ENCODE measurements at places on chromosomes 13 and 19.

GRCh38 chr19:33689868-33690267 is 68.1 kb downstream of the CHST8 start:
- DNase-seq: no peak

GRCh38 chr13:76213423-76213904 is 577.3 kb downstream of the LMO7 start:
- DNase-seq: no peak

- DNase-seq: no peak
Observed at GRCh38 chr13:20206065-20206697, 13.4 kb upstream of the GJB2 start.

- peak; percentile 92 for DNase-seq
Observed at GRCh38 chr13:47480121-47480520, 521.0 kb downstream of the SUCLA2 start.

GRCh38 chr13:23488442-23488841 is 54.9 kb upstream of the SACS start:
- DNase-seq: no peak

DNA sequence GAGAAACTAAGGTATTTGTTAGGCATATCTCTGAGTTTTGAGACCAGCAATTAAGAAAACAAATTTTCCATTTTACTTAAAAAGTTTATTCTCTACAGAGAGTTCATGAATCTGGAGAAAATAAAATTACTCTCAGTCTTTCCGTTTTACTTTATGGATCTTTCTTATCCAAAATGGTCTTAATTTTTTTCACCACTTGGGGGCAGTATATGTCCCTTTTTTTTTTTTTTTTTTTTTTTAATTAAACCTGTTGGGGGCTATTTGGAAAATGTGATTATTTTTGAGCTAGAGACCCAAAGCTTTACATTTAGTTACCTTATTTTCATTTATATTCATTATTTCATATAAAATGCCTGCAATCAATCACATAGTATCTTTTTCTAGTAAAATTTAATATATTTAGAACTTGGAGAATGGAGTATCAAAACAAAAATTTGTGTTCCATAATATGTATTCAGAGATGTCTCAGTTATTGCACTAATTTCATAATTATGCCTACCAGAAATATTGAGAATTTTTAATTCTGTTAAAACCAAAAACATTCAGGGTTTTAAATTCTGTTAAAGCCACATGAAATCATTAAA is 27.1 kb downstream of the PIBF1 start:
- no peak for DNase-seq

DNA sequence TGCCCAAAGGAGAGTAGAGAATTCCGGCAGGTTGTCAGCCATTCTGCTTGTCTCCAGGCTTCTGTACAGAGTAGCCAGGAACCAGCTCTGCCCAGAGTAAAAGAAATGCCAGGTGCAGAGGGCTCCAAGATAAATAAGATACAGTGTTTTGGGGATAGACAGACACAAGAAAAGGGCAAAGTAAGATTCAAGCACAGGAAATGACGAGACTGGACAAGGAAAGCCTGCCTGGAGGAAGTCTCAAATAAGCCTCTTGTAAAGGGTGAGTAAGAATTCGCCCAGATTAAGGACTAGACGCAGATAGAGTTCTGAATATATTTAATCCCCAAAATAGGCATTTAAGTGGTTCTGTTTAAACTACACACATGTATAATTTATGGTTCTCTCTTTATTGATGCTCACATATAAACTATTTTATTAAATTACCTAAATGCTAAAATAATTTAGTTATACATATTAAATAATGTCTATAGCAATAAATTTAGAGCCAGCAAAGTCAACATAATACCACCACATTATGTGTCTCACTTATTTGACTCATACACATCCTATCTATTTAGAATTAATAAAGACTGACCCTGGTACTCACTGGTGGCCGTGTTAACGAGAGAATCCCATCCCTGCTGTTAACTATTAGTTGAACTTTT is 98.4 kb upstream of the RAP2A start:
- DNase-seq: no peak

DNA sequence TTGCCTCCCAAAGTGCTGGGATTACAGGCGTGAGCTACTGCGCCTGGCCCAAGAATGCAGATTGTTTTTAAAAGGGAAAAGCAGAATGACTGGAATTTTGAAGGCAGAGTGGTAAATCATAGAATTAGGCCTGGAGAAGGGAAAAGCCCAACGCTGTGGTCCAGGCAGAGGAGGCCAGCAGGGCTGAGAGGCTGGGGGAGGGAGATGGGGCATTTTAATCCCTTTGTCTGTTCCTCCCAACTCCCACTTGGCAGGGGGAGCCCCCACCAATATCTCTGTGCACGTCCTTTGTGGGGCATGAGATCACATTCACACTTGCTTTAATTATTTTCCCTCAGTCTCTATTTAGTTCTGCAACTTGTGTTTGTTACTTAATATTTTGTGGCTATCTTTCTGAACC is 54.4 kb upstream of the RANBP3 start:
- DNase-seq: no peak

GRCh38 chr19:29936409-29936808 is 5.6 kb upstream of the URI1 start:
- DNase-seq: no peak

GRCh38 chr13:107119989-107120881 is 552.3 kb upstream of the ARGLU1 start:
- no peak for DNase-seq

DNA sequence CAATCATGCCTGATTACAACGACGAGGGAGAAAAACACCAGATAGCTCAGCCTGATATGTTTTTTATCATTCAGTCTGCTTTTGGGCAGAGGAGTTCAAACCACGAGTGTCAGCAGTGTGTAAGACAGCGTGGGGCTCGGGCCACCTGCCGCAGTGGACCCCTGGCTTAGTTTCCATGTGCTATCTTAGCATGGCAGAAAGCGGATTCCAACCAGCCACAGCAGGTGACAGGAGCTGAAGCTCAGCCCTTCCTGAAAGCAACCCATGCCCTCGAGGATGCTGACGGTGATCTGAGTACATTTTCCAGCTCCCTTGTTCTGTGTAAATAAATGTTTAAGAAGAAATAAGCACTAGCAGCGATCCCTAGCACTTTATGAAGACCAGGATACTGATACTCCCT is 32.2 kb upstream of the MBNL2 start:
- DNase-seq: no peak

GRCh38 chr19:51047031-51047335 is 12.2 kb upstream of the KLK12 start:
- no peak for DNase-seq

DNA sequence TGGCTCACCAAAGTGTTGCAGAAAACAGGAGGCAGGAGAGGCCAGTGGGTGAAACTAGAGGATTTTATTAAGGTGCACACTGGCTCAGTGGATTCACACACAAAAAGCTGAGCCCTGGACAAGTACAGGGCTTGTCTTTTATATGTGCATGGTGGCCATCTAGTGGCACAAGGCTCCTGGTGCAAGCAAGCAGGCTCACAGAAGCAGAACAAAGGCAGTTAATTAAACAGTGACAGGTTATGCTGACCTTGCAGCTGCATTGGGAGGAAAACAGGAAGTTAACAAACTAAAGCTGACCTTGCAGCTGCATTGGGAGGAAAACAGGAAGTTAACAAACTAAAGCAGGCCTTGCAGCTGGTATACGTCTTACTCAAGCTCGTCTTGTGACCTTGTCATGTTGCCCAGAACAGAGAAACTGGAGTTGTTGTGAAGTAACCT is 65.3 kb upstream of the ZNF681 start:
- DNase-seq: no peak

- DNase-seq: no peak
Observed at GRCh38 chr13:40933508-40934204, 85.5 kb downstream of the ELF1 start.

GRCh38 chr13:91323349-91323748 is 24.1 kb upstream of the MIR17HG start:
- DNase-seq: no peak

GRCh38 chr13:73341748-73342147 is 282.9 kb downstream of the KLF5 start:
- DNase-seq: no peak

DNA sequence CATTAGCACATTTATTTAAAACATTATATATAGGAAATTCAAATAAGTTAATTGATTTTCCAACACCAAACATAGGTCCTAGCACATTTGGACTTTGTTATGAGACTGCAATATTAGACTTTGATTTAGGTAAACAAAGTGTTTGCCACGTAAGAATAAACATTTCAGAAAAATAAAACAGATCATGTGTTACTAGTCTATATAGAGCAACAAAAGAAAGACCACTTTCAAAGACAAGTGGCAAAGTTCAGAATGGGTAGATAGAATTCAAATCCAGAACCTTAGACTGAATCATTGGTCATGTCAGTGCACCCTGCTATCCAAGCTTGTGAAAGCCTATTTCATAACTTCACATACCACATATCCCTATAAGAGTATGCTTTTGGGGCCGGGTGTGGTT is 66.7 kb upstream of the PRR20A start:
- no peak for DNase-seq

GRCh38 chr19:49741210-49741844 is 21.8 kb downstream of the TSKS start:
- no peak for DNase-seq

- DNase-seq: no peak
Observed at GRCh38 chr13:38954844-38955243, 35.8 kb downstream of the STOML3 start.

DNA sequence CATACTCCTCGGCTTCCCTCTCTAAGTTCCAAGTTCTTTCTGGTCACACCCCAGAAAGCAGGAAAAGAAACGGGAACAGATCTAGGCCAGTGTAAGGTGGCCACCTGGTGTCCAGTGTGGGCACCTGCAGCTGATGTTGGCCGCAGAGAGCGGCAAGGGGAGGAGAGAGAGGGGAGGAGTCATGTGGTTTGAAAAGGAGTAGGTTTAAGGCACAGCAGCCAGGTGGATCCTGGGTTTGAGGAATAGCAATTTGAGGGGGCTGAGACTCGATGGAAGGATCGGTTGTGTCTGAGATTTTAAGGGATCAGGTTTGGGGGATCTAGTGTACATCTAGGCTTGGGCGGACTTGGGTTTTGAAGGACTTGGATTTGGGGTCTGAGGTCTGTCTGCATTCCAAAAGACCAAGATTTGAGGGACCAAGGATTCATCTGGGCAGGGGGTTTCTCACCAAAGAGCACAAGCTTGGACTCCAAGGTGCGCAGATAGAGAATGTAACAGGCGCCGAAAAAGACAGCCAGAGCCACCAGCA is 1.2 kb downstream of the RABAC1 start:
- DNase-seq: peak; percentile 50
